ENCODE measurements at places on chromosomes 7 and 10.

- no peak for DNase-seq
Observed at GRCh38 chr10:102605712-102606111, 38.6 kb upstream of the TRIM8 start.

DNA sequence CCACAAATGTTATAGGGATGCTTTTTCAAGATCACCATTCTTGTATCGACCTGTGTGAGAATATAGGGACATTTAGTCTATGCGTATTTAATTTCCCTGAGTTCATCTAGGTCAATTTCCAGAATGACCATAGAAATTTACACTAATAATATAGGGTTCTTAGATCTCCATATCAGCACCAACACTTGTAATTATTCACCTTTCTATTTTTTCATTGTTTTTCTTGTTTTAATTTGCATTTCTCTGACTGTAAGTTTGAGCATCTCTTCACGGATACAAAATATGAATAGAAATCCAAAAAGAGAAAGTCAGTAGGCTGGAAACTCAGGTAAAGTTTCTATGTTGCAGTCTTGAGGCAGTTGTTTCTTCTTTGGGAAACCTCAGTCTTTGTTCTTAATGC is 134.8 kb downstream of the CREB5 start:
- DNase-seq, result no peak

- DNase-seq, result no peak
Observed at GRCh38 chr7:129202058-129202777, 13.8 kb downstream of the SMO start.

DNA sequence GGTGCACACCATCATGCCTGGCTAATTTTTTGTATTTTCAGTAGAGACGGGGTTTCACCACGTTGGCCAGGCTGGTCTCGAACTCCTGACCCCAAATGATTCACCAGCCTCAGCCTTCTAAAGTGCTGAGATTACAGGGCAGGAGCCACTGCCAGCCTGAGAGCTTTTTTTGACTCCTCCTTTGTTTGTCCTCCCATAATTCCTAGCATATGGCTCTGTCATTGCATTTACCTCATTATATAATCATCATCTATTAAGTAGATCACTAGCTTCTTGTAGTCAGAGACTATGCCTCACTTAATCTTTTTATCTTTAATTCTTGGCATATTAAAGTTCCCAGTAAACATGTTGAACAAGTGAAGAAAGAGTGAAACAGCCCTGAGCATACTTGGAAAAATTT is 82.1 kb downstream of the CPEB3 start:
- no peak for DNase-seq

DNA sequence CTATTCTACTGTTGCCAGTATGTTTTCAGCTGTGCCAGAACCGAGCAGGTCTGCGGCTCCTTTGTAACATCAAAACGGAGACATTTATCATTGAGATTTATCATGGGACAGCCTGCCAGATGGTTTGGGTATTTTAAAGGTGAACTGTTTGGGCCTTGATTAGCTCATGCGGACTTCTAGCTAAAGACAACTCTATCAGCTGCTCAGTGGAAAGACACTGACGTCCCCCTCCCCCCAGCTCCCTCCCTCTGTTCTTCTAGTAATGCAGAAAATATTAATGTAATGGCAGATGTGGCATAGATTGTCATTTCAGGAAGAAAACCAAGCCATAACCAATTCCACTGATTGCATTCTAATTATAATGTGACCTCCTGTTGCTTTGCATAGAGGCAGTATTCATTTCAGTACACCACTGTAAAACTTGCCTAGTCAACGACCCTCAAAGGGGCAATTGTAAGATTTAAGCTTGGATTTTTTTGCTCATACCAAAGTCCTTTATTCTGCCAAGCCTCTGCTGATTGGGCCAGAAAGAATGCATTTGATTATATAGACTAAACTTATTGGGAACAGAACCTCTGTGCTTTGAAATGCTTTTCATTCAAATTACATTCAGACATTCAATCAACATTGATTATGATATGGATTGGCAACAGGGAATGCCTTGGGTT is 966.8 kb downstream of the LRMDA start:
- no peak for DNase-seq

GRCh38 chr10:86344714-86345161 is 21.9 kb downstream of the GRID1 start:
- no peak for DNase-seq

Measured in hematopoietic multipotent progenitor cell treated with erythropoietin and hydrocortisone succinate and interleukin-3 and kit ligand, for 17 days (in vitro differentiated cells).